Activated naive CD4-positive, alpha-beta T cell treated with anti-CD3 and anti-CD28 coated beads for 36 hours (primary cell): ENCODE measurements at places on chromosomes 13 and 19. TPM values are rescaled to one million over a fixed set of nuclear protein-coding genes. Genes with fewer than 3 reads are reported as not detected.
A peak's percentile ranks its signal among the peaks of the same experiment; 100 is the strongest.

DNA sequence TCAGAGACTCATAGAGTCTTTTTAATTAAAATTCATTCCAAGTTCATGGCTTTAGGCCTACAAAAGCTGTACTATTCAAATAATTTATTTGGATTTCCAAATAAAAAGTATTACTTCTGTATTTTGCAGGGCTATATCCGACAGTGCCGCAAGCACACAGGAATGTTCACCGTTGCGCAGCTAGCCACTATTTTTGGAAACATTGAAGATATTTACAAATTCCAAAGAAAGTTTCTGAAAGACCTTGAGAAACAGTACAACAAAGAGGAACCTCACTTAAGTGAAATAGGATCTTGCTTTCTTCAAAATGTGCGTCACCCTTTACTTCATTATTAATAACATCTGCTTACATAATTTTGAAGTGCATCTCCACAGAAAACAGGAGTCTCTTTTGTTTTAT is 20.5 kb upstream of the C1QTNF9 start:
- peaks cover 52% of the 10 kb centered on the region for H3K36me3 ChIP-seq
- DNase-seq: no peak
- no peak overlapping the region for H3K4me3 ChIP-seq
- no peaks in the 10 kb centered on the region for H3K27me3 ChIP-seq
- H3K27ac ChIP-seq: no peak overlapping the region

Gene DHPS
- 131 TPM for total RNA-seq

Gene GRIK5
- 1.9 TPM for total RNA-seq

DNA sequence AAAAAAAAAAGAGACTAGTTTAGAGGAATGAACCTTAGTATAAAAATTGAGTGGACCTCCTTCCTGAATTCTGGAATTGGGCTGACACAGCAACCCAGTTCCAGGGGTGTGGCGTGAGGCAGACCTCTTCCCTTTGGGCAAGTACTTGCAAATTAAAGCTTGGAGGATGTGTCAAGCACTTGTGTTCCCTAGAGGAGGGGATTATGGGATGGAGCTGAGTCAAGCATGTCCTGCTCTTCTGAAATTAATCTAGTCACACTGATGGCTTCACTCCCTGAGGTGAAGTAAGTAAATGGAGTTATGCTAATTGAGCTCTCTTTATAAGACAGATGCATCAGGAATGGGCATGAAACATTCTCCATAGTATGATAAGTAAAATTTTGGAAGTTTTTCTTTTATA is 107.7 kb upstream of the HTR2A start:
- H3K4me3 ChIP-seq: no peak overlapping the region
- H3K36me3 ChIP-seq: no peaks in the 10 kb centered on the region
- no peak for DNase-seq
- no peak overlapping the region for H3K27ac ChIP-seq
- H3K27me3 ChIP-seq: peaks cover 16% of the 10 kb centered on the region

GRCh38 chr19:45913874-45914830 is at the start of gene NANOS2:
NANOS2 (minus strand) TSS chr19:45914778; CDS start chr19:45914693, 85 bp downstream.
- H3K36me3 ChIP-seq: no peaks in the 10 kb centered on the region
- H3K27ac ChIP-seq: no peak within 1 kb of the TSS
- H3K4me1 ChIP-seq: no peaks in the 10 kb centered on the region
- no peak for DNase-seq
- no peak within 1 kb of the TSS for H3K4me3 ChIP-seq
- peaks cover 15% of the 10 kb centered on the region for H3K27me3 ChIP-seq

GRCh38 chr19:2569596-2570465 is 93.9 kb downstream of the GADD45B start:
- peak overlapping the region; percentile 6 for H3K27ac ChIP-seq
- no peaks in the 10 kb centered on the region for H3K36me3 ChIP-seq
- no peak for DNase-seq
- H3K27me3 ChIP-seq: no peaks in the 10 kb centered on the region
- H3K4me3 ChIP-seq: no peak overlapping the region
